RCC 7860 (cell line): ENCODE measurements at places on chromosomes 3 and 15.
A peak's percentile ranks its signal among the peaks of the same experiment; 100 is the strongest.

- DNase-seq: peak; percentile 97
These were observed 1.1 kb upstream of the ECT2 start for GRCh38 chr3:172749230-172749965.

GRCh38 chr15:56715220-56715619 lies 18.1 kb downstream of the ZNF280D start:
- DNase-seq: no peak

DNA sequence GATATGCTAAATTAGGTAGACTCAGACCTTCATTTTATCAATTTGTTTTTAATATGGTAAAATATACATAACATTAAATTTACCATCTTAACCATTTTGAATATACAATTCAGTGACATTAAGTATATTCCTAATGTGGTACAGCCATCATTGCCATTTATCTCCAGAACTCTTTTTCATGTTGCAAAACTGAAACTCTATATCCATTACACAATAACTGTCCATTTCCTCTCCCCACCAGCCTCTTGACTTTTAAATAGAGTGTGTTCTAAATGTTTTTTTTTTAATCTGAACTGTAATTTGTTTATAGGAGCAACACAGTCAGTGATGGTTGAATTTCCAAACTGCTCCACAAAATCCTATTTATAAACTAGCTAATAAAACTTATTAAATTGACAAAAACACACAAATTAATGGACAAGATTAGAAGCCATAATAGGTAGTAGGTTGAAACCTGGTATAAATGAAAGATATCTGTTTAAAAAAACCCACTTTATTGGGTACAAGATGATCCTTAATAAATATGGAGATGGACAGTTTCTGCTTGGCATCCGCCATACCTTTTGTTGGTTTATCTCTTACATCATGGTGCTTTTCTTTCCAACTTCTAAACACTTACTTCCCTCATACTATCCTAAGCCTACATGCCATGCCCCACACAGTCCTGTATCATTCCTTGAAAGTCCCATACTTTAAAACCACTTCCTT lies 142.4 kb downstream of the ZPLD1 start:
- DNase-seq: no peak

DNA sequence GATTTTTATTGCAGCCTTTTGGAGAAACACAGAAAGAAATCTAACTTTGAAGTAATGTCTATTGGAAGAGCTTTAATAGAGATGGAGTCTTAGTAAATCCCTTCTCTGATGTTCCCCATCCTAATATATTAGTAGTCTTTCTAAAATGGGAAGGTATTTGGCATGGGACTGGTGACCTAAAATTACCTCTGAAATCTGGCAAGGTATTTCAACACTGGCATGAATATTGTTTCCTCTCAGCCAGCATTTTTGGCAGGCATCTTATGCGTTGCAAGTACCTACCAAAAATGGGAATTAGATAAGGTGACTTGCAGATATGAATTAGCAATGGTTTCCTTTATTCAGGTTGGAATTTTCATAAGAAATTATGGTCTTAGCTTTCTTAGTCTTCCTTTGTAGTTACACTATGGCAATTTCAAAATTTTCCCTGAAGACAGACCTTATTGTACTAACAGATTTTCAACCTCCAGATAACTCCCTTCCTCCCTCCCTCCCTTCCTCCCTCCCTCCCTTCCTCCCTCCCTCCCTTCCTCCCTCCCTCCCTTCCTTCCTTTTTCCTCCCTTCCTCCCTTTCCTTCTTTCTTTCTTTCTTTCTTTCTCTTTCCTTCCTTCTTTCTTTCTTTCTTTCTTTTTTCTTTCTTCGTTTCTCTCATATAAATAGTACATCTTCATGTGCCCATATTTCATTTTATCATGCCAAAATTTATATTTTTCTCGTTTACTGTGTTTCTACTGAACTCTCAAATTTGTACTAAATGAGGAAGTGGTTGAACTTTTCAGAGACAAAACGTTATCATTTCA lies 168.2 kb upstream of the KCNMB2 start:
- DNase-seq: no peak

DNA sequence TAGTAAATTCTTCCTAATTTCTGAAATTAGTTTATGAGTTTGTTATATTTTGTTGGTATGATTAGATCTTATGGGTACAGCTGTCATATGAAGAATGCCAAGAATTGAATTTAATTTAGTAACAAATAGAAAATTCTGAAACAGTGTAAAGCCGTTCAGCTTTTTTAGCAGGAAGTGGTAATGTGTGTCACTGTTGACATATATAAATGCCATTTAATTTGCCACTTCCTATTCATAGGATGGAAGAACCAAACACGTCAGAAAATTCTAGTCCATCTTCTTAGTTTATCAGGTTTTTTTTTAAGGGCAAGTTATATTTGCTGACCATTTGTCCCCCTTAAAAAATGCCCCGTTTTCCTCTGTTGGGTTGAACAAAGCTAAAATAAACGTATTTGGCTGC lies 43.0 kb downstream of the RAB8B start:
- no peak for DNase-seq

DNA sequence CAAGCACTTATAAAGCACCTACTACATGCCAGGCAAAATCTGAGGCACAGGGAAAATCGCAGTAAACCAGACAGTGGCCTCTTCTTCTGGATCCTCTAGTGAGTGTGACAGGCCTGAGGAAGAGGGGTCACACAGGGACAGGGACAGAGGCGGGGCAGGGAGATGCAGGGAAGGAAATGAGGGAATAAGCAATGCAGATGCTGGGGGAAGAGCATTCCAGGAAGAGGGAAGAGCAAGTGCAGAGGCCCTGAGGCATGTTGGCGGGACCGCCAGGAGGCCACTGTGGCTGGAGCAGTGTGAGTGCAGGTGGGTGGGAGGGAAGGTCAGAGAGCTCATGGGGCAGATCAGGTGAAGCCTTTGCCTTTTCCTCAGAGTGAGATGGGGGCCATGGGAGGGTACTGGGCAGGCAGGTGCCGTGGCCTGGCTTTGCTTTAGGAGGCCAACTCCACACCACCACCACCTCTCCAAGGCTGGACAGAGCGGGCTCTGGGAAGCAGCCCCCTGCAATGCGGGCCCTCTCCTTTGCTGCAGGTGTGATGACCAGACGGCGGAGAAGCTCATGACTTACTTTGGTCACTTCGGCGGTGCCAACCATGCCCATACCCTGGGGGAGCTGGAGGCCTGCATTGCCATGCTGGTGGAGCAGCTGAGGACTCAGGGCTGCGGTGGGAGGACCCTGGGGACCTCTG lies 26.8 kb upstream of the GP9 start:
- DNase-seq: no peak

DNA sequence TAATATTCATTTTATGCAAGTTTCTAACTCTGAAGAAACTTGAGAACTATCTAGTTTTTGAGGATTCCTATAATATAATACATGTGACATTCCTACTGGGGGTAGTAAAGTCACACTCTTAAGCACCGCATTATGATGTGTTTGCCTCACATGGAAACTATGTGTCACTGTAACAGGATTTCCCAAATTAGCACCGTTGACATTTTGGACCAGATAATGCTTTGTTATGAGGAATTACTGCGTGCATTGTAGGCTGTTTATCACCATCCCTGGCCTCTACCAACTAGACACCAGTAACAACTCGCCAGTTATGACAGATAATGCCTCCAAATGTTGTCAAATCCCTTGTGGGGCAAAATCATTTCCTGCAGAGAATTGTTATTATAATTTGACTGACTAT lies 267.8 kb downstream of the RAP2B start:
- no peak for DNase-seq

GRCh38 chr3:113660896-113661295 lies 35.5 kb downstream of the USF3 start:
- DNase-seq: no peak

DNA sequence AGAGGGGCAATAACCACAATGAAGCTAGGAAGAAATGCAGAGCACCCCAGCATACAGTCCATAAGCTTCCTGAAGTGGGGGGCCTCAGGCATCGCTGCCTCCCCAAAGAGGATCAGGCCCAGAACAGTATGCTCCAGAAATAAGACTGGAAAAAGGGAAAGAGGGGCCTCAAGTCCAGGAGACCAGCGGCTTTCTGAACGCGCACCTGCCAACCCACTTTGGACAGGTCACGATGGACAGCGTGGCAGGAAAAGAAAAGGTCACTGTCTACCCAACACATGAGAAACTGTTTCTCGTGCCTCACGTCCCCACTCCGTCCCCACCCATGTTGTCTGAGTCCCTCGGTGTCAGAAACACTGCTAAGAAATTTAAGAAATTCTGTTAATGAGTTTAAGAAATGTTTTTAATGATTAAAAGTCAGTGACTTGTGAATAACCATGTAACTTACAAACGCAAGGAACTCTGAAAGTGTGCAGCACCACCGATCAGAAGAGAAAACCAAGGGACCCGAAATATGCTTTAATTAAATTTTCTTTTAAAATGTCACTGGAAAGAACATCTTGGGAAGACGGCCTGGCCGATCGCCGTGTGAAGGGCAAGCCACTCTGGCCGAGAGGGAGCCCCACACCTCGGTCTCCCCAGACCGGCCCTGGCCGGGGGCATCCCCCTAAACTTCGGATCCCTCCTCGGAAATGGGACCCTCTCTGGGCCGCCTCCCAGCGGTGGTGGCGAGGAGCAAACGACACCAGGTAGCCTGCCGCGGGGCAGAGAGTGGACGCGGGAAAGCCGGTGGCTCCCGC lies 1.7 kb upstream of the PPARG start:
- DNase-seq: no peak

- peak; percentile 46 for DNase-seq
These were observed 17.7 kb downstream of the CLEC3B start for GRCh38 chr3:45043728-45044299.

GRCh38 chr15:39627451-39628143 lies 46.7 kb downstream of the THBS1 start:
- DNase-seq: no peak

DNA sequence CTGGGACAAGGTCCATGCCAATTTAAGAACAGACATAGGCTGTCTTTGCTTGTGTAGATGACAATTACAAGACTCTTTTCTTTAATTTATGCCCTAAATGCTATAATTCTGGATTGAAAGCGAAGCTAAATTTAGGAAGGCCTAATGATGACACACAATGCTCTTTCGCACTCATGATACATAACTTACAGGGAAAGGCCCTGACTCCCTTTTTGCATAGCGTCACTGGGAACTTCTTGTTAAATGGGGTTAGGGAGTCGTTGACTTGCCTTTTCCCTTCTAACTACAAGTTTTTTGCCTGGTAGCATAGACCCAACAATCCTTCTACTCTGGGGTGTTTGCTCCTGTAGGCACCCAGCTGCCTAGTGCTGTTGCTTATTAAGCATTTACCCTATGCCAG lies 329.5 kb upstream of the LRRFIP2 start:
- DNase-seq: no peak

DNA sequence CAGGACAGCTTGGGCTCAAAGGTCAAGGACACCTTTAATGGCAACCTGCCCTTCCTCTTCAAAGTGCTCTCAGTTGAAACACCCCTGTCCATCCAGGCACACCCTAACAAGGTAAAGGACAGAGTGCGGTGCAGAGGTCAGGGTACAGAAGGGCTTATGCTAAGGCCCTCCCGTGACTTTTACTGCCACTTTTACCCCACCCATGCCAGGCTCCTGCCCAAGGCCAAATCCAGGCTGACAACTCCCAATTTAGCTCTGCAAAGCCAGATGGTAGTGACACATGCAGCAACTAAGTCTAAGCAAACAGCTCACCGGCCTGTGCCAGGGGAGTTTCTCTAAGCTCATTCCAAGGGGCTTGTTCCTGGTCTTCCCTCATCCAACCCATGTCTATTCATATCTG lies 1.6 kb downstream of the MPI start:
- no peak for DNase-seq
